T-helper 2 cell treated with Interferon-gamma antibody and Interleukin-4, amounts not matched to agents 5 μg/mL and 100 μg/mL, for 36 hours (primary cell): ENCODE measurements at places on chromosomes 3 and 15.

DNA sequence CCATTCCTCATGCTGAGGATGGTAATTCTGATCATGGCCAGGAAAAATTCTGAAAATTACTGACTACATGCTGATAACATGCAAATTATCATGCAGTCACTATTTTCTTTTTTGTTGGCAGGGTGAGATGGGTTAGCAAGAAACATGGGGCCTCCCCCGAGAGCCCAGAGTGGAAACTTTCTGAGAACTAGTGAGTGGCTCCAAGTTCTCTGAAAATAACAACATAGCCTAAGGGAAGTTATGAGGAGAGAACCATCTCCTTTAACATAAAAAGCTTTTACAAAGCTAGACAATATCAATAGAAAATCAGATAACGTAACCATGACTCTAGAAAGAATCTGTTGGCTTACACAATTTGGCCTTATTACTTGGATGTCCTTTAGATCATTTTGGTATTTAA lies 254.2 kb downstream of the PLOD2 start:
- DNase-seq, result no peak

DNA sequence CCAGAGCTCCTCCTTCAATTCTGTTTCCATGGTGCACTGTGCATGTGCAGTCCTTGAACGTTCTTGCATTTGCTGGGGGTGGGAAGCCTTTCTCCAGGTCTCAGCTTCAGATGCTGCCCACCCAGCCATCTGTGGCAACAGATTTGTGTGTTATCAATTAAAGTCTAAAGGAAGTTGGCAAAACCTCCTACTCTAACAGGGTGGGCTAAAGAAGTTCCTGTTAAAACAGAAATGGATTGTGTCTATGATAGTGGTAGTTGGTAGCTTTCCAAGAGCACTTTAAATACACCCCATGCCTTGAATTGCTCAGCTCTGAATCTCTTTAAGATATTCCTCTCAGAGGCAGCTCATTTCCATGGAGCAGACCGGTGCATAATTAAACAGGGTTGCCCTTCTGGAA lies 488.0 kb upstream of the SUCLG2 start:
- DNase-seq, result no peak

GRCh38 chr15:58694641-58695398 lies 54.7 kb downstream of the ADAM10 start:
- no peak for DNase-seq

DNA sequence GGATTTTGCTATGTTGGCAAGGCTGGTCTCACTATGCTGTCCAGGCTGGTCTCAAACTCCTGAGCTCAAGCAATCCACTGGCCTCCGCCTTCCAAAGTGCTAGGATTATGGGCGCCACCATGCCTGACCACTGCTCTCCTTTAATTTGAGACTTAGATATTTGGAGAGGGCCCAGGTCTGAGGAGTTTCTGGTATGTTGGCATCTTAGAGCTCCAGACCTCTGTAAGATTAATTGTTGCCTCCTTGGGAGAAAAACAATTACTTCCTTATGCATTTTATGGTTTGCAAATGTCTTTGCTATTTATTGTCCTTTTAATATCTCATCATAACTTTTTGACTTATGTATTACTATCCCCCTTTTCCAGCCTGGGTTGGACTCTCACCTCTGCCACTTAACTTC lies 2.9 kb downstream of the ZNF774 start:
- no peak for DNase-seq

- DNase-seq, result no peak
Observed at GRCh38 chr3:147390589-147391569, 15.5 kb downstream of the ZIC4 start.

GRCh38 chr15:90814191-90814821 lies 54.1 kb upstream of the FURIN start:
- DNase-seq, result no peak

DNA sequence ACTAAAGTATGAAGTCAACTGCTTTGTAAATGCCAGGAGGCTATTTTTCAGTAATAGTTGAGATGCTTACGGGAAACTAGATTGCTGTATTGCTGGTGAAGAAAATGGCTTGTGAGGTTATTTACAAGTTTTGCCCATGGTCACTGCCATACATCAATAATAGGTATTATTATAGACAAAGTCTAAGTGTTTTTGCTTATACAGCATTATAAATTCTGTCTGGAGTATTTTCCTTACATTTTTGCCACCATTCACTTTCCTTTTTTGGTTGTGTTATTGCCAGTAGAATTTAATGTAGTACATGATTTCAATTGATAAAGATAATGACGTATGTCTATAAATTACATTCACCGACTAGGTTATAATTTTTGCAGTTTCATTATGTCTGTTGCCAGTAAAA lies 114.2 kb downstream of the CDIN1 start:
- DNase-seq, result no peak

DNA sequence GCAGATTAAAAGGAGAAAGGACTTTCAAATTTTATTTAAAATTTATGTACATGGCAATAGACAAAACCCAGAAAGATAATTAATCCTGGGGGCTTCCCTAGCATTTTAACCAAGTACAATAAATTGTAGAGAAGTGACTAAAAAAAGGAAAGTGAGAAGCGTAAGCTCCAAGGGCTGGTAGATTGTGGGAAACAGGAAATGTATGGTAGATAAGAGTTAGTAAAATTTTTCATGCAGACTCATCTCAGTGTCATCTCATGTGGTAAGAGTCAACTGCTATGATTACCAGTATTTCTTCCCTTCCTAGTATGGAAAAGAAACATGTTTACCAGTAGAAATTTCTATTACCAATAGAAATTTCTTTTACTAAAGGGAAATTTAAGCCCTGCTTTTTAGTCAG lies 464.3 kb upstream of the AGTR1 start:
- no peak for DNase-seq

GRCh38 chr15:82113106-82113715 lies 67.4 kb upstream of the MEX3B start:
- DNase-seq, result no peak

- no peak for DNase-seq
Observed at GRCh38 chr3:122081543-122082247, 26.5 kb downstream of the CD86 start.

- DNase-seq, result no peak
Observed at GRCh38 chr3:181290941-181291340, 301.4 kb upstream of the DNAJC19 start.

- DNase-seq, result no peak
Observed at GRCh38 chr15:83304861-83305703, 20.6 kb upstream of the BNC1 start.

DNA sequence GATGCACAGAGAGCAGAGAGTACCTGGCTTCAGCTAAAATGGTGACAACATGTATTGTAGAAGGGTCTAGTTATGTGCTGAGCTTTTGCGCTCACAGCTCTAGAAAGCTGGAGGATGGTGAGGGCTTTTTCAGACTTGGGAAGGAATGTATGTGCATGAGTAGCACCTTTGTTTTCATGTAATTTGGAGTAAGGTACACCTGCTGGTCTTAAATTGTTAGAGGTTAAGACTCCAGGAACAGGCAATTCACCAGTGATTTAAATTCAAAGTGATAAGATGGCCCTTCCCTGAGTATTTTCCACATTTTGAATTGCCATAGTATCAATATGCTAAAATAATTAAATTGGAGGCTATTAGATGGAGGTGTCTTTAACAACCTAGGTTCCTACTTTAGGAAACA lies 436.4 kb upstream of the GOLIM4 start:
- no peak for DNase-seq

DNA sequence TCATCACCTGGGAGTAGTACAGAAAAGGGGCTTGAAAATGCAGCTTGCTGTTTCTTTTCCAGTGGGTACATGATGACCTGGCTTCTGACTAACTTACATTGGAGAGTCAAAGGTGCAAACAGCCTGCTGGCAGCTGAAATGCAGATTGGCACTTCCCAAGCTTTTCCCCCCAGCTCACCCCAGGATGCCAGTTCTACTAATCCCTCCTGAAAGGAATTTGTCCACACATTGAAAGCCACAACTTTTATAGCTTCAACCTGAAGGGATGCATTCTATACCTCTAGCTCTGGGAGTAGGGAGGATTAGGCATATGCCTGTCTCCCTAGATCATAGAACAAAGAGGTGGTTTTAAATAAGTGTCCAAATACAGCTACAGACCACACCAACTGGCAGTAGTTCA lies 281.7 kb downstream of the EFHB start:
- no peak for DNase-seq

GRCh38 chr3:127135241-127136023 lies 57.5 kb upstream of the PRR23E start:
- DNase-seq, result no peak

GRCh38 chr3:97721446-97721845 lies 43.1 kb upstream of the ARL6 start:
- no peak for DNase-seq

DNA sequence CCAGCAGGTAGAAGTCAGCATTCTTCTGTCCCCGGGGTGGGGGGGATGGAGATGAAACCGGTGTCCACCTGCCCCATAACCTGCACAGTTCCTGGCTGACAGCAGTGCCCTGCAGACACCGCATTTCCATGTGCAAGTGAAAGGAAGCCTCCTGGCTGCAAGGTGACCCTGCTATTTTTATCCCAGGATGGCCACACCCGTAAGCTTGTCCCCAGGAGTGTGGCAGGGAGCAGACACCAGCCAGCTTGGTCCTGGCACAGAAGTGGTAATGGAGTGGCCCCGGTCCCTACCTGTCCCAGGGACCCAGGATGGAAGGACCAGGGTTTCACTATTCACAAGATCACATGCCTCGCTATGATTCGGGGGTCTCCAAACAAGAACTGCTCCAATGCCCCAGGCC lies 85.3 kb upstream of the RPL32 start:
- DNase-seq, result no peak

- DNase-seq, result no peak
Observed at GRCh38 chr3:57194641-57195040, 5.1 kb downstream of the HESX1 start.

DNA sequence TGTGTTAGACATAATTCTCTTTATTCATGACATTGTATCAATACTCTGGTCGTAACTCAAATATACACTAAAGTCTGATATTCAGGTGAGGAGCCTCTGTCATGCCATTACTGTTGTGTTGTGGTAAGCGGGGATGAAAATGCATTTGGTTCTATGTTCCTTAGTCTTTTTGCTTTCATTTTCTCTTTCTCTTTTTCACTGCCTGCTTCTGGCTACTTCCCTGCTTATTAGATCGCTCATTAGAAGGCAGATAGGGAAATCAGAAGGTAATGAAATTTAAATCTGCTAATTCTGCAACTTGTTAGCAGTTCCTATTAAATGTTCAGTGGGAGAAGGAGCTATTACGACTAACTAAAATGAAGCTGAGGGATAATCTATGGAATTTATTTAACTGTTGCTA lies 345.0 kb downstream of the GRM7 start:
- DNase-seq, result no peak

GRCh38 chr15:101213147-101213546 lies 38.7 kb downstream of the CHSY1 start:
- no peak for DNase-seq

DNA sequence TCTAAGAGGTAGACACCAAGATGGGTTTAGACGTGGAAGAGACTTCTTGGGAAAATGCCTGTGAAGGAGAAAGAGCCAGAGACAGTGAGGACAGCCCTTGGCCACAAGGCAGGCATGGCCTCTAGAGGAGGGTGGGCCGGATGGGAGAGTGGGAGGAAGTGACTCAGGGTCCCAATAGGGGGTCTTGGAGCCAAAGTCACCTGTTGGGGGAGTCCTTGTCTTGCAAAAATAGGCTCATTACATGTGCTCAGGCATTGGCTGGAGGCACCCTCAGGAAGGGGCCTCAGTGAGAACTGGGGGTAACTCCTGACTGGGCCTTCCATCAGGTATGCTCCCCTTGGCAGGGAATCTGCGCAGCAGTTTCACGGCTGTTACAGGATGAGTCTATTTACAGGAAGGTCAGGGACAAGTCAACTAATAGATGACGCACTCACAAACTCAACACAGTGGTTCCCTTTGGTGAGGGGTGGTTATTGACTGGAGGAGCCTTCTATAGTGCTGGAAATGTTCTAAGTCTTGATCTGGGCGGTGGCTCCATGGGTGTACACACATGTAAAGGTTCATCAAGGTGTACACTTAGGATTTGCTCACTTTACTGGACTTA lies 259.6 kb downstream of the XXYLT1 start:
- DNase-seq, result no peak

DNA sequence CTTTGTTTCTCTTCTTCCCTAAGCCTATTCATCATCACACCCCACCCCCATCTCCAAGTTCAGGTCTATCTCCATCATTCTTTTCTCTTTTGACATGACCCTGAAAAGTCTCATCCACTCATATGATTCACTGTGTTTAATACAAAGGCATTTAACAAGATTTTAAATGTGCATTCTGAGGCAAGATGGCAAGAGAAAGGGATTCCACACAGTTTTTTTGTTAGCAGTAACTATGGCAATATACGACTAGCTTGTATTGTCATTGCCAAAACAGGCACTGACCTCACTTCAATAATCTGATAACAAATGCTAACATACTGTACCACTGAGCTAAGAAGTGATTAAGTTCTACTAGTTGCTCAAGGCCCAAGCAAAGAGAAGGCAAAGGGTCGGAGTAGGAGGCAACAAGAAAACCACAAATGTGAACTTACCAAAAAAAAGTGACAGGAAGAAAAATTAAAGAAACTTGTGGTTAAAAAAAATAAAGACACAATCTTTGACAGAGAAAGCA lies 53.2 kb downstream of the FBN1 start:
- no peak for DNase-seq

DNA sequence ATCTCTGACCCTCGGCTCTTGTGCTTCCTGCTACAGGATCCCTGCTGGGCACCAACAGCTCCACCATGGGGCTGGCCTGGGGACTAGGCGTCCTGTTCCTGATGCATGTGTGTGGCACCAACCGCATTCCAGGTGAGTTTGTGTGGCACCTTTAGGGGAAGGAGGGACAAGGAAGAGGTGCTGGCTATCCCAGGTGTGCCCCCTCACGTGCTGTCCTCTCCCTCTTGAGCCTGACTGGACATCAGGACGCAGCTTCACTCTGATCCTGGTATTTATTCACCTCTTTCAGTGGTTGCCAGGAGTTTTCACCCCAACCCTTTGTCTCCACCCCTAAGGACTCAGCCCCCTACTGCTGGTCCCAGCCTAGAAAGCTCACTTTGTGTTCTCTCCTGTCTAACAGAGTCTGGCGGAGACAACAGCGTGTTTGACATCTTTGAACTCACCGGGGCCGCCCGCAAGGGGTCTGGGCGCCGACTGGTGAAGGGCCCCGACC lies 960 bp downstream of the THBS1 start:
- no peak for DNase-seq

DNA sequence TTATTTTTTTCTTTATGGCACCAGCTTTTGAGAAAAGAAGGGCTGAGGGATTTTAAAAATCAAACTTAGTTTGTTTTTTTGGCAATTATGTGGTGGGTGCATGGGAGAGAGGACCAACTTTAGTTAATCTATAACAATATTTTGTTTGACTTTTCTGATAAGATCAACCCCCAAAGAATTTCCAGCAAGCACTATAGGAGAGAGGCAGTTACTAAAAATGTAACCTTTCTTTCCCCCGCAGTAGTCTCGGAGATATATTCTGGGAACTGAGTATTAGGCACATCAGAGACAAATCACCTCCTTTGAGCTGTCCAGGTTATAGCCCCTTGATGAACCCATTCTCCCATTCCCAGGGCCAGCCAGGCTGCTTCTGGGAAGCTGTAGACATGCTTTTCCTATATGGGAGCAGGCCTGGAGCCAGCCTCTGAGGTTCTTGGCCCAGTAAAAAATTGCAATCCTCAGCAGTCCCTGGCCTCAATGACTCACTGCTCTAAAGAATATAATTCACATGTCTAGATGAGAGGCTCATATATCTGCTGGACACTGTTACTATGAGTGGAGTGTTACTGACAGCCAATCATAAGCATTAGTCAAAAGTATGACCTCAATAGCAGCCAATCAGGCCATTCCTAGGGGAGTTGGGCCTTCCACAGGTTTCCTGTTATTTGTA lies 138.3 kb upstream of the AGBL1 start:
- no peak for DNase-seq

GRCh38 chr3:126152458-126152857 lies 27.9 kb downstream of the ALDH1L1 start:
- DNase-seq, result peak; percentile 2
